ENCODE measurements at places on chromosomes 12 and 14.
A peak's percentile ranks its signal among the peaks of the same experiment; 100 is the strongest.

DNA sequence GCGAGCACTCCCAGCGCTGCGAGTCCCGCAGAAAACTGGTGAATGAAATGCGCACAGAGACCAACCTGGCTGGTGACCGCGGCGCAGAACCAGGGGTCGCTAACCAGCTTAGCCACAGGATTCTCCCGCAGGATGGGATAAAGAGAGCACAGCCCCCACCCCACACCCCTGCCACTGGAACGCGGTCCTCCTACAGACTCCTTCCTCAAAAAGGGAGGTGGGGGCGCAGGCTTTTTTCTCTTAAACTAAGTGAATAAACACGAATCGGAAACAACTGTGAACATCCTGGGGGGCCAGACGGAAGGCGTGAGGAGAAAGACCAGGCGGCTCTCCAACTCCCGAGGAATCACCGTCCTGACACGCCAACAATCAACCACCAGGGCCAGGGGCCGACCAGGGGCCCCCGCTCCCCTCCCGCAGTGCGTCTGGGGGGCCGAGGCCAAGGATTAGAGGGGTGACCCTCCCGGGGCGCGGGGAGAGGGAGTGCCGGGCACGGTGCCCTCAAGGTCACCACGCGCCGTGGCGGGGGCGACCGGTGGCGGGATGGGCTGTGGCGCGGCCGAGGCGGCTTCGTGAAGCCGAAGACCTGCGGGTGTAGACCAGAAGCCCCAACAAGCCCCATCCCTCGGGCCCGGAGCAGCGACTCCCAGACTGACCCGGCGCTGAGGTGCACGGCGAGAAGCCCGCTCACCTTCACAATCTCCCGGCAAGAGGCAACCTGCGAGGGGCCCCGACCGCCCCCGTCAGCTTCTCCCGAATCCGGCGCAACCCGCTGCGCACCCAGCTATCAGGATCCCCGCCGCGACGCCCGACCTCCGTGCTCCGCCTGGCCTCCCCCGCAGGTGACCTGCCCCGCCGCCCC lies 704 bp downstream of the ATP2B1 start:
- peak; percentile 58 for DNase-seq

GRCh38 chr12:110007881-110008280 lies 8.7 kb downstream of the ANKRD13A start:
- DNase-seq = no peak

- DNase-seq = no peak
Observed at GRCh38 chr12:26359576-26359975, 164.2 kb downstream of the SSPN start.

DNA sequence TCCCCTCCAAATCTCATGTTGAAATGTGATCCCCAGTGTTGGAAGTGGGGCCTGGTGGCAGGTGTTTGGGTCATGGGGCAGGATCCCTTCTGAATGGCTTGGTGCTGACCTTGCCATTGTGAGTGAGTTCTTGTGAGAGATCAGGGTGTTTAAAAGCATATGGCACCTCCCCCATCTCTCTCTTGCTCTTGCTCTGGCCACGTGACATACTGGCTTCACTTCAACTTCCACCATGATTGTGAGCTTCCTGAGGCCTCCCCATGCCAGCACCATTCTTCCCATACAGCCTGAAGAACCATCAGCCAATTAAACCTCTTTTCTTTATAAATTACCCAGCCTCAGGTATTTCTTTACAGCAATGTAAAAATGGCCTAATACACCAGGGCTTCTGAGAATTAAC lies 79.8 kb upstream of the C14orf132 start:
- no peak for DNase-seq

DNA sequence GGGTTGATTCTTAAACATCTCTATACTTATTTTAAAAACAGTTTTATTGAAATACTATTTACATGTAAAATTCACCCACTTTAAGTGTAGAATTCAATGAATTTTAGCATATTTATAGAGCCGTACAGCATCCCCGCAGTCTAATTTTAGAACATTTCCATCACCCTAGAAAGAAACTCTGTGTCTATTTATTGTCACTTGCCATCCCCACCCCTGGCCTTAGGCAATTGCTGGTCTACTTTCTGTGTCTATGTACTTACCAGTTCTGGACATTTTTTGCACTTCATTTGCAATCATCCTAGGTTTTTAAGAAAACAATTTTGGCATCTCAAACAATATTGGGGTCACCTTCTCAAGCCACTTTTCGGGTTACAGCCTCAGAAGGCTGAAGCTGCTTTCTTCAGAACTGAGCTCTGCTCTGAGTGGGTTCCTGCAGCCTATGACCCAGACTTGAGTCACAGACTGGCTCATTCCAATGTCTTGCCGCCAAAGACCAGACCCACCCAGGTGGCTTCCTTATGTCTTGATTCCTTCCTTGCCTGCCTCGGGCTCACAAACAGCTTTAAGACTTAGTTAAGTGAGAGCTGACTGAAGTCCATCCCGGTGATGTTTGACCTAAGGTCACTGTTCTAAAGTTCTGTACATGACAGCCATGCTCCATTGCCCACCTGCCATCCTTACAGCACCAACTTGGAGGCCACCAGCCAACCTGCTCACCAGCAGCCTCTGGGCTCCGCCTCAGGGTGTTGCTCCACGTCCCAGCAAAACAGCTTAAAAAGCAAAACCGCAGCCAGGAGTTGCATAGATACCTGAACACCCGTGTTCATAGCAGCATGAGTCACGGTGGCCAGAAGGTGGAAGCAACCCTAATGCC lies 131.5 kb downstream of the CHST11 start:
- no peak for DNase-seq

DNA sequence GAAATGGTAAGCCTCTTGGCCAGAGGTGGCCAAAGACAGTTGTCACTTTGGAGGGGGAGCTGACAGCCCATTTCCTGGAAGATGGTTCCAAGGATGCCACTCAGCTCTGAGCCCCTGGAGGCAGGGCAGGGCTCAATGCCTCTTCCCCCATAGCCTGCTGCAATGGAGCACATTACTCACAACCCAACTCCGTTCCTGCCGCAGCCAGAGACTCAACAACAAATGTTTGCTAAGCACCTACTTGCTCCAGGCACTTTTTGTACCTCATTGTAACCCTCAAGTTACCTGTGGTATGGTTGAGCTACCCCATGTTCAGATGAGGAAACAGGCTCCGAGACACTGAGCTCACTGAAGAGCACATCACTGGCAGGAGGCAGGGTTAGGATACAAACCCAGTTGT lies 19.5 kb downstream of the IRF2BPL start:
- DNase-seq = no peak

- no peak for DNase-seq
Observed at GRCh38 chr14:37600880-37601741, 5.7 kb downstream of the TTC6 start.

DNA sequence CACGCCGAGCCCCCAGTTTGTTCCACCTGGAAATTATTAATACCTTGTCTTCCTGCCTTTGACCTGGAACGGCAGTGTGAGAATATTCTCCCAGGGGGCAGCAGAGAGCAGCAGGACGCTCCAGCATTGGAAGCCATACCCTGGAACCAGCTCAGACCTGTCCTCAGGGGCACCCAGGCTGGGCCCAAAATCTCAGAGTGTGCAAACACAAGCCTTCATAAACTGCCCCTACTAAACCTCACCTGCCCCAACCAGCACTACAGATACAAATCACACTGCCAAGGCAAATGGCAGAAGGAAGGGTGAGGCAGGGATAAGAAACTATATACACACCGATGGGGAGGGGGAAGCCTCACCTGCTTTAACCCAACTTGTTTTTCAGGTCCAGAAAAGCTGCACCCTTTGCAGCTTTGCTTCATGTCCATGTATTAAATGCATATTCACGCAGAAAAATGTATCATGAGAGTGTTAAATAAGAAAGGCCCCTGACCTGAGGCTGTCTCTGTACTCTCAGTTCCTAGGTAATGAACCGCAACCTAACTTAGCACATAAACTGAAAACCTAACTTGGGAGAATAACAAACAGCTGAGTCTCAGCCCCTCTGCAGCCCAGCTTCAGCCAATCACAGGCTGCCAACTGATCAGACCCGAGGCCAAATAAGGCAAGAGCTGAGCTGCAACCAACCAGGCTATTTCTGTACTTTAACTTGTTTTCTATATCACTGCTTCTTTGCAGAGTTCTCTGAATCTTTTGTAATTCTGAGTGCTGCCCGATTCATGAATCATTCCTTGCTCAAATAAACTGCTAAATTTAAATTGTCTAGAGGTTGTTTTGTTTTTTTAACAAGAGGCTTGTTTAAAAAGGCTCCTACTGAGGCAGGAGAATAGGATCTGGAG lies 130.1 kb downstream of the SPTSSA start:
- DNase-seq = peak; percentile 69

DNA sequence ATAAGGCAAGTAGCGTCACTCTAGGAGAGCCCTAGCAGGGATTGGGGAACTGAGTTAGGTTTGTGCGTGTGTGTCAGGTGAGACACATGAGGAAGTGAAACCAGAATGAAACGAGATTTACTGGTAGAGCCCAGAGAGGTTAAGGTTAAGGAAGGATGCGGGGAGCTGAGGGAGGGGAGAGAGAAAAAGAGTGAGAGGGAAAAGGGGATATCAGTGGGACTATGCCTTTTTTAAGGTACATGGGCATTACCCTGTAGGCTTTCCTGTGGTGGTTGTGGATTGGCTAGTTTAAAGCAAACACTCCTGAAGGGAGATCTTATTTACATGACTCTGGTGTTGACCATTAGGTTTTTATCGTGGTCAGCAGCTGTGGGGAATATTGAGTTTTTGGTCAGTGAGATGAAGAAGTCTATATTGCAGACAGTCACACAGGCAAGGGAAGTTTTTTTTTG lies 13.9 kb downstream of the ZDHHC17 start:
- DNase-seq = no peak

GRCh38 chr14:101635749-101636560 lies 74.7 kb downstream of the DIO3 start:
- no peak for DNase-seq

DNA sequence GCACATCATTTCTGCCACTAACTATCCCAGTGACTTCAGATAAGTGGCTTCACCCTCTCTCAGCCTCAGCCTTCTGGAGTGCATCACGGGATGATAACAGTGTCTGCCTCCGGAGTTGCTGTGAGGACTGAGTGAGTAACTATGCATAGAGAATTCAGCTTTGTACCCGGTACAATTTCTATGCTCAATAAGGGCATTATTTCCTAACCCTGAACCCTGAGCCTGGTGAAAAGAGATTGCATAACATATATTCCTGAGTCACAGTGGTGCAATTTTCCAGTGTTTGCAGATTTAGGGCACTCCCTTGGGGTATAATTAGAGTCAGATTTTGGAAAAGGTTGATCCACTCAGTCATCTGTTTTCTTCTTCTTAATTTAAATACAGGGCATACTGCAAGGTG lies 181.1 kb downstream of the PTPN11 start:
- DNase-seq = no peak

- DNase-seq = peak; percentile 54
Observed at GRCh38 chr12:110102255-110102654, 21.9 kb upstream of the IFT81 start.

- no peak for DNase-seq
Observed at GRCh38 chr14:28769276-28769880, 2.8 kb downstream of the FOXG1 start.

DNA sequence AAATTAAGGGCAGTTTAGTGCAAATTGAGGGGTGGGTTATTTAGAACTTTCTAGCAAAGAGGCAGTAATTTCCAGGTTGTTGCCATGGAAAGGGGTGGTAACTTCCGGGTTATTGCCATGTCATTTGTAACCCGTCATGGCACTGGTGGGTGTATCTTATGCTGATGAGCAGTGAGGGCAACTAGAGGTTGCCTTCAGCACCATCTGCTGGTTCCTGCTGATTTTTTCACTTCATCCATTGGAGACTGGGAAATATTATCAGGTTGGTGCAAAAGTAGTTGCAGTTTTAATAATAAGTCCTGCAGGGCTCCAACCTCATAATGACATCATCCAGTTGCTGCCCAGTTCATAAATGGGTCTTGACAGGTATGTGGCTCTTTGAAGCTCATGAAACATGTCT lies 24.4 kb upstream of the SERPINA4 start:
- no peak for DNase-seq

All from activated CD8-positive, alpha-beta T cell treated with anti-CD3 and anti-CD28 coated beads, Interleukin-2, amount 10 ng/mL, durations not matched to agents 7 days and 5 days (primary cell).